Fibroblast of mammary gland (primary cell): ENCODE measurements at places on chromosomes 2 and 18.

DNA sequence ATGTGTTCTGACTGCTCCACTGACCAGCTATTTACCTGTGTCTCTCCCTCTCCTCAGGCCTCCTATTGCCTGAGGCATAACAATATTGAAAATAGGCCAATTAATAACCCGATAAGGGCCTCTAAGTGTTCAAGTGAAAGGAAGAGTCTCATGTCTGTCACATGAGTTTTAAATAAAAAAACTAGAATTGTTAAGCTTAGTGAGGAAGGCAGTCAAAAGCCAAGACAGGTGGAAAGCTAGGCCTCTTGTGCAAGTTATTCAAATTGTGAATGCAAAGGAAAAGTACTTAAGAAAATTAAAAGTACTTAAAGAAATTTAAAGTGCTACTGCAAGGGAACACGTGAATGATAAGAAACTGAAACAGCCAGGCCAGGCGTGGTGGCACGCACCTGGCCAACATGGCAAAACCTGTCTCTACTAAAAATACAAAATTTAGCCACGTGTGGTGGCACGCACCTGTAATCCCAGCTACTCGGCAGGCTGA lies 44.9 kb upstream of the TAF4B start:
- no peak for DNase-seq

DNA sequence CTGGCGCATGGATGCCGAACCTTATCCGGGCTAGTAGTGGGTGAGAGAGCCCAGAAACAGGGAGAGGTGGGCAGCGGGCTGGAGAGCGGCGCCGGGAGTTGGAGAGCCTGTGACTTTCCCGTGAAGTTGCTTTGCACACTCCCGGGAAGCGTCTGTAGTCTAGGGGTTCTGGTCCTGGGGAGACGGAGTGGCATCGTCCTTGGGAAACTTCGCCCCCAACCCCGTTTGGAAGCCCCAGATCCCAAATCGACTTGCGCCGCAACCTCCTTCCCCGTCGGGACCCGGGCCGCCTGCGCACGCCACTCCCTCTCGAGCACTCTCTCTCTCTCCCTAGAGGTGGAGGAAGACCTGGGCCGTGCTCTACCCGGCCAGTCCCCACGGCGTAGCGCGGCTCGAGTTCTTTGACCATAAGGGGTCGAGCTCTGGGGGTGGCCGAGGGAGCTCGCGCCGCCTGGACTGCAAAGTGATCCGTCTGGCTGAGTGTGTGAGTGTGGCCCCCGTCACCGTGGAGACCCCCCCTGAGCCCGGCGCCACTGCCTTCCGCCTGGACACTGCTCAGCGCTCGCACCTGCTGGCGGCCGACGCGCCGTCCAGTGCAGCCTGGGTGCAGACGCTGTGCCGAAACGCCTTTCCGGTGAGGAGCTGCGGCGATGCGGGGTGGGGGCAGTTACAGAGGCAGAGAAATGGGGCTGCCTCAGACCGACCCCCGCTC lies 456 bp downstream of the DOK1 start:
- DNase-seq = peak; percentile 19

GRCh38 chr2:47616506-47616905 lies 166.4 kb upstream of the MSH6 start:
- DNase-seq = no peak

GRCh38 chr2:206392118-206392517 lies 51.2 kb upstream of the ADAM23 start:
- peak; percentile 63 for DNase-seq

DNA sequence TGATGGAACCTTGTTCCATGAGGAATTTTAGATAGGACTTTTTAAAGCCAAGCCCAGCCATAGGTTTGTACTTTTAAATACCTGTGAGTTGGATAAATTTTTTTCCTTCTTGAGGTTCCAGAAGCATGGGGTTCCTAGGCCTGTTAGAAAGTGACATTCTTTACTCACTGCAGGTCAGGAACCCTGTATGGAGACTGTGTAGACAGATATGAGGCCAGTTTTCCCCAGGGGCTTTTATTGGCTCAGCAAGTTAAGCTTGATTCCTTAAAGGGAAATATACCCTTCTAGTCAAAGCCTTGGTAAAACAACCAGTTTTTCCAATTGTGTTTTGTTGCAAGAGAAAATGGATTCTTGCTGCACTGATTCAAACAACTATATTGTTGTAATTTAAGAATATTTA lies 38.4 kb upstream of the GMCL1 start:
- peak; percentile 51 for DNase-seq

GRCh38 chr2:82636402-82637020 lies 1822.6 kb downstream of the SUCLG1 start:
- DNase-seq = no peak

GRCh38 chr2:98172150-98172765 lies 85.3 kb downstream of the VWA3B start:
- DNase-seq = no peak

- peak; percentile 15 for DNase-seq
Observed at GRCh38 chr2:189683348-189683747, 8.9 kb downstream of the ANKAR start.

- DNase-seq = no peak
Observed at GRCh38 chr2:101173707-101174295, 22.6 kb upstream of the TBC1D8 start.

DNA sequence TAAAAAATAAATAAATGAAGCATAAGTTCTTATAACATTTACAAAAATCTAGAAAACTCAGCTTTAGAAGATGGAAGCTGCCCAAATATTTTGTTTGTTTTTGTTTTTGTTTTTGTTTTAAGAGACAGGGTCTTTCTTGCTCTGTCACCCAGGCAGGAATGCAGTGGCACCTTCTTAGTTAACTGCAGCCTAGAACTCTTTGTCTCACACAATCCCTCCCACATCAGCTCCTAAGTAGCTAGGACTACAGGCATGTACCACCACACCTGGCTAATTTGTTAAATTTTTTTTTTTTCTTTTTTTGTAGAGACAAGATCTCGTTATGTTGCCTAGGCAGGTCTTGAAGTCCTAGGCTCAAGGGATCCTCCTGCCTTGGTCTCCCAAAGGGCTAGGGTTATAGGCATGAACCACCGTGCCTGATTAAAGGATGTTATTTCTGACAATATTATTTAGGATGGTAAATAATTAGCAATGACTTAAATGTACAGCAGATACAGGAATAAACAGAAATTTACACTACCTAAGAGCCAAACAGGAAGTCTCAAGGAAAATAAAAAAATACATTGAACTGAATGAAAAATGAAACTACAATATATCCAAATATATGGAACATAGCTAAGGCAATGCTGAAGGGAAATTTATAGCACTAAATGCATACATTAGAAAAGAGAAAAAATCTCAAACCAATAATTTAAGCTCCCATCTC lies 17.2 kb downstream of the SESTD1 start:
- DNase-seq = no peak

DNA sequence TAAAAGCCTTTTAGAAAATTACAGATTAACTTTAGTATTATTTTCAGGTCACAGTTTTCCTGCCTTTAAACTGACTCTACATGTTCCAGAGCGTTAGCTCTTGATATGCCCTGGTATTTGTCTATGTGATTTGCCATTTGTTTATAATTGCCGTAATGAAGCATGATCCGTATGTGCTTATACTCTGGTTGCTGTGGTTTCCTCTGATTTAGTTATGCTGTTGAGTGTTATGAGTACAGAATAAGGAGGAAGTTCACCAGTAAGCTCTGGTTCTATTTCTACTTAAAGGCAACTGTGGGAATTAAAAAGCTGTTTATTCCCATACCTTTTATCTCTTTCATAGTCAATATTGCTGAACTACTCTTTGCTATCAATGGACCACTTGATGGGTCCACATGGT lies 123.5 kb downstream of the OSBPL6 start:
- DNase-seq = no peak

DNA sequence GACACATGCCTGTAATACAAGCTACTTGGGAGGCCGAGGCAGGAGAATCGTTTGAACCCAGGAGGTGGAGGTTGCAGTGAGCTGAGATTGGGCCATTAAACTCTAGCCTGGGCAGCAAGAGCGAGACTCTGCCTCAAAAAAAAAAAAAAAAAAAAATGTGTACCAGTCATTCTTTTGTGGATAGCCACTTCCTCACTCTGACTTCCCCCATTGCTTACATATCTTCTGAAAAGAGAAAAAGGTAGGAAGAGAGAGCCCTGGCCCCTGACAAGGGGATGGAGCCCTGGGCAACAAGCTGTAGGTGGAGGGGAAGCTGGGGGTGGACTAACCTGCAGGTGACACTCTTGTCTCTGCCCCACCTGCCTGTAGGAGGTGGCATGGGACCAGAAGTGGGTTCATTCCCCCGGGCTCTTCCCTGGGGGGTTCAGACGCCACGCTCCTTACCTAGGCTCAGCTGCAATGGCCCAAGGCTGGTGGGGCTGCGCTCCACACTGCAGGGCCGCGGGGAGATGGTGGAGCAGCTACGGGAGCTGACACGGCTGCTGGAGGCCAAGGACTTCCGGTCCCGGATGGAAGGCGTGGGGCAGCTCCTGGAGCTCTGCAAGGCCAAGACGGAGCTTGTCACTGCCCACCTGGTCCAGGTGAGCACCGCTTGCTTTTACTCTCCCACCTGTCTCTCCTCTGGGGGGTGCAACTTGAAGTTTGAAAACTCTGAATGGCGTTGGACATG lies 39.1 kb downstream of the PCARE start:
- DNase-seq = no peak

GRCh38 chr2:97695744-97696143 lies 17.6 kb upstream of the ZAP70 start:
- no peak for DNase-seq

DNA sequence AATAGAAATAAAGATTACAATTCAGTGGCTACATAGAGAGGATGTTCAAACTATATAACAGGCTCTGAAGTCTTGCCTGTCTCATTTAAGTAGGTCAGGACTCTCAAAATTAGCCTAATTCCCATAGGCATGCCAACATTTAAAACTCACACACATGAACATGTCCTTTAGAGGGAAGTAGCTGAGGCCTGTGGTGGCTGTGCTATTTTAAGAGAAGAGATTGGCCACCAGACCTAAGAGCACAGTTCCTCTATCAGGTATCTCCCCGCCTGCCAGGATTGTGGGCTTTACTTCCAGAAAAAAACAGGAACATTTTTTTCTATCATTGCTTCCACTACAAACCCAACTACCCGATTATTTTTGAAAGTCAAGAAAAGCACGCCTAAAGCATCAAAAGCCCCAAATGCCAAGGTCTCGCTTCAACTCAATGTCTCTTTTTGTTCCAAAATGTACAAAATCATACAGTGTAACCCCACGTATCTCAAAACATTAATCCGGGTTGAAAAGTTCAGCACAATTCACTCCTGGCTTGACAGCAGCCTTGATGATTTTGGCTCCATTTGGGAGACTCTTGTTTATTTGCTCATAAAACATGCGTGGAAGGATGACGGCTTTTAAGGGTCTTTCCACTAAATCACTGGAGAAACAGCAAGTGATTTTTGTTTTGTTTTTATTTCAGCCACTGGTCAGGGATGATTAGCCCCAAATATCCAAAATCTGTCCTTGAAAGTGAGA lies 15.3 kb downstream of the FHL2 start:
- no peak for DNase-seq

- peak; percentile 76 for DNase-seq
Observed at GRCh38 chr2:127362971-127363370, 24.8 kb downstream of the MAP3K2 start.

DNA sequence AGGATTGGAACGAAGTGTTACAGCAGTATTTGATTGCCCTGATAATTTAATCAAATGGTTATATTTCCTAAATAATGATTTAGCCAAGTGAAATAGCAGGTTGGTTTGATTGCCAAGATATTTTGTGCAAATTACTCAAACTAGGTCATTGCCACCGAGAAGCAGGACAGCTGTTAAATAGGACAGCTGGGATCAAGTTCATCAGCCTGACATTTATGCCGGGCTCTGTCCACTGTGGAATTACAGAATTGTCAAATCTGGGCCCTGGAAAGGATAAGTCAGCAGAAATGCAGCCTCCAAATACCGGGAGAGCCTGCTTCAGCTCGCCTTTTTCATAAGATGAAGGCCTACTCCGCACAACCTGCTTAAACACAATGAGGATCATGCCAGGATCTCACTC lies 73.9 kb upstream of the RPL31 start:
- no peak for DNase-seq

DNA sequence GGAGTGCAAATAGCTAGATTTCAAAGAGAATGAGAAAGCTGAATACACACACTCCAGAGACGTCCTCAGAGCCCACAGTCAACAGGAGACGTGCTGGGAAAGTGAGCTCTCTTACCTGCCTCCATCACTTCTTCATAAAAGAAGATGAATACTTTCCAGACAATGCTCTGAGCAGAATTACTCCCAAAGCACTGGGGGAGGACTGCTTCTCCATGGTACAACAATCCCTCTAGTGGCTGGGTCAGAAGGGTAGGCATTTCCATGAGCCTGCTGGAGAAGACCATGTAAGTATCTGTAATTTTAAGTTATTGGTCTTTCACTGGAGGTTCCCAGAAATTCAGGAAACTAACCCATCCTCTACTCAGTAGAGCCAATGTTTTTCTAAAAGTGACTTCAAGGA lies 190.3 kb downstream of the RBM43 start:
- peak; percentile 61 for DNase-seq

- DNase-seq = no peak
Observed at GRCh38 chr2:119758881-119759450, 756 bp upstream of the PTPN4 start.

DNA sequence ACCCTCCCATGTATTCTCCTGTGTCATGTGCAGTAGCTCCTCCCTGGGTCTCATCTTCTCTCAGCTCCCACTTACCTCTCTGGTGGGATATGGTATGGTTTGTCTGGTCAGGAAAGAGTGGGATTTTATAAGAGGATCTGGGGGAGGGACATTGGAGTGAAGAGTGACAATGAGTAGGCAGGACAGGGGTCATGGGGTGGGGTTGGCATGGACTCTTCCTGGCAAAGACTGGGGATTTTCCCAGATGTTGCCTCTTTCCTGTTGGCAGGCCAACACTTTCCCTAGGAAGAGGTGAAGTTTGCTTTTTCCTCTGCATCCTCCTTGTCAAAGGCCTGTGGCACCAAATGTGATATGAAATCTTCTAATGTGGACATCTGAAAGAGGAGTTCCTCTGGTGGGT lies at the start of gene REG3A:
TSS of gene REG3A (minus strand) at position 101 of the 400 bp plus-strand sequence. CDS start 348 bp downstream, outside the sequence.
- DNase-seq = no peak

GRCh38 chr2:86398500-86399474 lies 42.4 kb upstream of the KDM3A start:
- DNase-seq = no peak

- DNase-seq = peak; percentile 52
Observed at GRCh38 chr2:216578325-216578724, 54.9 kb upstream of the IGFBP2 start.
